ENCODE measurements at places on chromosomes 3 and 15.

DNA sequence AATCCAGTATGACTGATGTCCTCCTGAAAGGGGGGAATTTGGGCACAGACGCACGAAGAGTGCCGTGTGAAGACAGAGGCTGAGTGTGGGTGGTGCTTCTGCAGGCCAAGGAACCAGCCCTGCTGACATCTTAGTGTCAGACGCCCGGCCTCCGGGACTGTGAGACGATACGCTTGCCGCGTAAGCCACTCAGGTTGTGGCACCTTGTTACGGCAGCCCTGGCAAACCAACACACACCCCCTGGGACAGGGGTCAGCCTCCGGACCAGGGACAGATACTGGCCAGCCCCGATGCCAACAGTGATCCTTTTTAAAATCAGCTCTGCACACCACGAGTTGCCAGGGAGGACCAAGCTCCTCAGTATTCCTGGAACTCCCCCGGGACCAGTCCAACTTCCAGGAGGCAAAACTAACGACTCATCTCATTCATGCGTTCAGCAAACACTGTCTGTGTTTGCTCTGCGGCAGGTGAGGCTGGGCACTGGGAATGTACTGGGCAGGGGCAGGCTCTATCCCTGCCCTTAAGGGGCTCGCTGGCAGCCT lies 21.2 kb upstream of the PIGZ start:
- no peak for DNase-seq

DNA sequence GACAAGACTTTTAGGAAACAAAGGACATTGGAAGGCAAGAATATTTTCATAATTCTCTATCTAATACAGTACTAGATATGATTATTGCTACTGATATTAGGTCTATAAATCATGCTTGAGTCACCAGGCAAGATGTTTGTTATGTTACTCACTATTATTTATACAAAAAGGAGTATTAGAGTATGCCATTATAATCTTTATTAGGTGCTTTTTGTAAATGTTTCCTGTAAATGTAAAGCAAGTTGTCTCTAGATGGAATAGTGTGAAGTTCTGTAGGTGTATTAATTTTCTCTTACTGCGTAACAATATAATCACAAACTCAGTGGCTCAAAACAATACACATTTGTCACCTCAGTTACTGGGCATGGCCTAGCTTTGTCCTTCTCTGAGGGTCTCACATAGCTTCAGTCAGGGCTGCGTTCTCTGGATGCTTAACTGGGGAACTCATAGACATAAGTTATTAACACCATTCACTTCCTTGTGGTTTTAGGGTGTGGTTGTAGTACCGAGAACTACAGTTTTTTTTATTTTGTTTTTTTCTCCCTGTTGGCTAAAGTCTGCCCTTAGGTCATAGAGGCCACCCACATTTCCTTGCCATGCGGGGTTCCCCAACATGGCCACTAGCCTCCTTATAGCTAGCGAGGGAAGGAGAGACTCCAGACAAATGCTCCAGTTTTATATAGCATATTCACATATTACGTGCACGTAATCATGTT lies 20.3 kb upstream of the MAP3K13 start:
- no peak for DNase-seq

- DNase-seq: no peak
These were observed 374.1 kb downstream of the EFHB start for GRCh38 chr3:19559724-19560442.

DNA sequence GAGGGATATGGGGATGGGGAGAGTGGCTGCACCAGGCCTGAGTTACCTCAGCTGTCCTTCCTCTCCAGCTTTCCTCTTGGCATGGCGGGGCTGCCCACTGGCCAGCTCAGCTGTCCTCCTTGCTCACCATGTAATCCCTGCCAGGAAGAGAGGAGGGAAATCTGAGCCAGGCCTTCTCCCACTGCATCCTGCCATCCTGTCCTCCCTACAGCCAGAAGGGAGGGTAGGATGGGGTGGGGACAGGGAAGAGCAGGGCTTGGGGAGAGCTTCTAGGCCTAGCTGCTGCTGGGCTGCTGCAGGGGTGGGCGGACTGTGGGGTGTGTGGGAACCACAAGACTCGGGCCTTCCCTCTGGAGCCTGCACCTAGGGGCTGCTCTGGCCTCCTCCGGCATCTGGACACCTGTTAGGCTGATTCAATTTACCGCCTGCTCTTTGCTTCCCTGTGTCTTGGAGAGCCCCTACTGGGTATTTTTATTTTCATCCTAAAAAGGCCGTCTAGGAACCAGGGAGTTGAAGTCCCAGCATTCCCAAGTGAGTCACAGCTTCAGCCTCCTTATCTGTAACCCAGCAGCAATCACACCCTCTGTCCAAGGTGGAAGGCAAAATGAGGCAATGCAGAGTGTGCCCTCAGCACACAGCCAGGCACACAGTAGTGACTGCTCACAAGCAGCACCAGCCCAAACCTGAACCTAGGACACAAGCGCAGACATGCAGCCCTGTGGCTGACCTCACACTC lies 13.1 kb upstream of the KY start:
- DNase-seq: peak; percentile 36

DNA sequence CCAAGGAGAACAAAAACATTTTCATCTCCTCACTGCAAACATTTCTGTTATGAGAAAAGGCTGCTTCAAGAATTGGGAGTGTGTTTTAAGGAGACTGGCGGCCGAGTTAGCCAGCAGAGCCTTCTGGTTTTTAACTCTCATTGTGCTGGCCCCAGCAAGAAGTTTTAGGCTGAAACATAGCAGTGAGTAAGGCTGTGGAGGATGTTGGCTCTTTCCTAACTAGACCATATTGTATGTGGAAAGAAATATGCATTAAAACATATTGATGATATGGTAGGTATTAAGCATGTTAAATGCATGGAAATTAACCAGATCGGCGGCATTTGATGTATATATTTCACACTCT lies 90.7 kb downstream of the TIGIT start:
- DNase-seq: no peak

- no peak for DNase-seq
These were observed 72.2 kb downstream of the PPCDC start for GRCh38 chr15:75095594-75095993.

- no peak for DNase-seq
These were observed 249.8 kb downstream of the AGBL1 start for GRCh38 chr15:86329311-86330013.

DNA sequence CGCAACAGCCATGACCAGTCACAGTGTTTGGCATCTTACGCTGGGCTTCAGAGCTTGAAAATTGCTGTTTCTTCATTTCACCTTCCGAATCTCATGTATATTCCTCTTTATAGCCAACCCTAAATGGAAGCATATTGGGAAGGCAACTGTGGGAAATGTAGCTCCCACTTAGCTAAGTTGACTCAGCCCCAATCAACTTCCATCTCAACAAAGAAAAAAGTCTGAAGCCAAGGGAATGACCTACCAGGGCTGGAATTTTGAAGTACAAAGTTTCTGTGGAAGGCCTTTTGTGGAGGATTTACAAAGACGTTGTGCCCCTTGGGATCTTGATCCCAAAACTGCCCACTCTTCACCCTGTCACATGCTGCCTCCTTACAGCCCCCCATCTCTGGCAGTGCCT lies 85.2 kb upstream of the OXTR start:
- no peak for DNase-seq

DNA sequence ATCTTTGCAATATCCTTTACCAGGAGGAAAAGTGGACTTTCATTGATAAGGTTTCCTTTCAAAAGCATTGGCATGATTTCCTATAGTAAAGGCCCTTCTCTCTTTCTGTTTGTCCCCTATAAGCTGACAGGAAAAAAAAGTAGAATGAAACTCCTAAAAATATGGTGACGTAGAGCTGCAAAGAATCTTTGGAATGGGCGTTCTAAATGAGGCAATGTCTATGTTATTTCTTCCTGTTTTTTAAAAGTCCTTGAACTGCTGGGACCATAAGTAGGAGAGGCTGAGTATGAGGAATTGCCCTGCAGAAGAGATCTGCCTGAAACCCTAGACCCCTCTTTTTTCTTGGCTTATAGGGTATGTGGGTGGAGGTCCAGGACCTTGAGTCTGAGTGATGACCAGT lies 17.2 kb downstream of the ST3GAL6 start:
- DNase-seq: no peak

- no peak for DNase-seq
These were observed 59.9 kb downstream of the ABHD2 start for GRCh38 chr15:89148126-89148525.

- no peak for DNase-seq
These were observed 1.9 kb upstream of the NR2E3 start for GRCh38 chr15:71808311-71809020.

DNA sequence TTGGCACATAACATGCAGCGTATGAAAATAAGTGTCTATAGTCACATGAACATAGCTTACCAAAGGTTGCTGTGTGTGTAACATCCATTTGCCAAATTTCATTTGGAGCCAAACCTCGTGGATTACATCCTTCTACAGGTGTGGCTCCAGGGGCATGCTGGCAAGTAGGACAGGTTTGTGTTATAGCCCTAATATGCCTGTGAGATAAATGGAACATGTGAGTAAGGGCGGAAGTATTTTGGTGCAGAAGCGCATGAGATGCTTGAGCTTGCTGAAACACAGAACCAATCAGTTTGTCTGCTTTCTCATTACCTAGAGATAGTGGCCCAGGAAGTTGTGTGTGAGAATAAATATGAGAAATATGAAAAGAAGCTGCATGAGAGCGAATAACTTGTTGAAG lies 21.8 kb upstream of the XCR1 start:
- no peak for DNase-seq

DNA sequence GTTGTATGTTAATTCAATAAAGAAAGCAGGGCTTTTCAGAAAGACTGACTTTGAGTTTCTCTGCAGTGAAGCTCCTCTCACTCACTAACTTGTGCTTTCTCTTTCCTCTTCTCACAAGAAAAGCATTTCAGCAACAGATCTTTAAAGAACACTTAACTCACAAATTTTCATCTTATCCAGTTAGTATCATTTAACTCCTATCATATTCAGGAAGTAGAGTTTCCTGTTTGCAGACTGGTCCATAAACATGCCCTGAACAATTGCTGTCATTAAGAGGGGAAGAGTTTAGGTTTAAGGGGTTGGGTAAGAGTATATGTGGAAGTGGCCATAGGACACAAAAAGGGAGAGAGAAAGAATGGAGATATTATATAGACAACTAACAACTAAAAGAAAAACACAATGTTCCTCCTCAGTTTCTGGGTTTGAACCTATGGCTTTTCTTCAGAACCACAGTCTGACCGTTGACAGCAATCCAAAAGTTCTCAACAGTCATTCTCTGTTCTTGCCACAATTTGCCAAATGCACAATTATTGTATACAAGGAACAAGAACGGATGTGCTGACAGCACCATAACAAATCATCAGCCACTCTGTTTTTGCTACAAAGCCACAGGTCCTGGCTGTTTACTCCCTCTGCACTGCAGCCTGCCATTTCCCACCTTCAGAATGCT lies 63.9 kb downstream of the CHAC1 start:
- DNase-seq: no peak

- DNase-seq: no peak
These were observed 87.9 kb downstream of the ZNF609 start for GRCh38 chr15:64548235-64548634.

GRCh38 chr3:190458040-190458439 lies 8.3 kb upstream of the TMEM207 start:
- DNase-seq: no peak

DNA sequence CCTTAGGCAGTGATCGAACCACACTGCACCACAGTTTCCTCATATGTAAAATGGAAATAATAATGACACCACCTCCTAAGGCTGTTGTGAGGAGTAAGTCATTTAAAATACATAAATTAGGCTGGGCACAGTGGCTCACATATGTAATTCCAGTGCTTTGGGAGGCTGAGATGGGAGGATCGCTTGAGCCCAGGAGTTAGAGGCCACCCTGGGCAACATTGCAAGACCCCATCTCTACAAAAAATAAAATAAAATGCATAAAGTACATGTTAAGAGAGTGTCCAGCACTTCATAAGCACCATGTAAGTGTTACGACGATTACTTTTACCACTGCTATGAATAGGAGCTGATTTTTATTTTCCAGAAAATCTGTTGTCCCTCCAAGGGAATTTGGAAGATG lies 440.0 kb downstream of the FOXP1 start:
- no peak for DNase-seq

GRCh38 chr3:155283092-155284056 lies 10.1 kb downstream of the STRIT1 start:
- no peak for DNase-seq

DNA sequence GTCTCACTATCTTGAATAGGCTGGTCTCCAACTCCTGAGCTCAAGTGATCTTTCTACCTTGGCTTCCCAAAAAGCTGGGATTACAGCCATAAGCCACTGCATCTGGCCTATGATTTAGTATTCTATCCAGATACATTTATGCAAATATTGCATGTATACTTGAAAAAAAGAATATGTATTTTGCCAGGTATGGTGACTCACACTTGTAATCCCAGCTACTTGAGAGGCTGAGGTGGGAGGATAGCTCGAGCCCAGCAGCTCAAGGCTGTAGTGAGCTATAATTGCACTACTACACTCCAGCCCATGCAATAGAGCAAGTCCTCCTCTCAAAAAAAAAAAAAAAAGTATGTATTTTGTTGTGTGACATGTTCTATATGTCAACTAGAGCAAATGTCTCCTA lies 54.4 kb downstream of the SLC15A2 start:
- no peak for DNase-seq

All from hindlimb muscle (tissue), 1 donor.